ENCODE measurements at places on chromosomes 7 and 10.

DNA sequence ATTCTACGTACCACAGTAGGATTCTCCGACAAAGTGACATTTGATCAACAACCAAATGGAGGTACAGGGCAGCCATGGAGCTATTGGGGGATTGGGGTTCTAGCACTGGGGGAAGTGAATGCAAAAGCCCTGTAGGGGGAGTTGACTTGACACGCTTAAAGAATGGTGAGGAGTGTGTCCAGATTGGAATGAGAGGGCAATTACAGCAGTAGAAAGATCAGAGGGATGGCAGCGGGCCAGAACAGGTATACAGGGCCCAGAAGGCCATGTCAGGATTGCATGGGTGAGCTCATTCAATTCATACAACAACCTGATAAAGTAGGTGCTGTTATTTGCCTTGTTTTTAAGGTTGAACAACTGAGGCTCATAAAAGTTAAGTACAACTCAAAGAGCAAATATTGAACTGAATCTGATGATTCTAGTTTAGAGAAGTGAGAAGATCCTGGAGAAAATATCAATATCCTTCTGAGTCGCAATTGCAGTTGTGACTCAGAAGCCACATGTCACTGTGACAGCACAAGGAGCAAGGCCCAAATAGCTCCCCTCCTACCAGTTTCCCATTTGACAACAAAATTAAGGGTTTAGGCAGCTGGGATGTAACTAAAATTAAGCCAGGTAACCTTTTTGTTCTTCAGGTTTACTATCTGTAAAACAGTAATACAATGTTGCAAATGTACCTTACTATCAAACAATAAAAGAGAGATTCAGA is 28.0 kb upstream of the CTTNBP2 start:
- no peak for DNase-seq

- DNase-seq: no peak
Measured at GRCh38 chr7:148753224-148753623, 54.5 kb downstream of the CUL1 start.

- no peak for DNase-seq
Measured at GRCh38 chr7:130894909-130895750, 161.1 kb upstream of the KLF14 start.

DNA sequence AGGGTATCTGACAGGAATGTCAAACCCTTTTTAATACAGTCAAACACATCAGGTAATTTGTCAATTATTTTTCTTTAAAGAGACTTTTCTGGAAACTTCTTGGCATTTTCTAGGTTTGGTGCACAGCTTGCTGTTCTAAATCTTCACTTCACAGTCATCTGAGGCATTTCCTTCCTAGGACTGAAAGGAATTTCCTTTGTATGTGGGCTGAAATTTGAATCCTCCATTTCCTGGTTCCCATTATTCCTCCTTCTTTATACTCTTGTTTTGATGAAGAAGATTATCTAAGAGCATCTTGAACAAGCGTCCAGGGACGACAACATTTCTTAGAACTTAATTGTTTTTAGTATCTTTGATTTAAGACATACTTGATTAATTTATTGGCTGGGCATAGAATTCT is 24.9 kb downstream of the CALD1 start:
- DNase-seq: no peak

GRCh38 chr7:33940503-33940902 is 35.2 kb downstream of the BMPER start:
- DNase-seq: no peak

DNA sequence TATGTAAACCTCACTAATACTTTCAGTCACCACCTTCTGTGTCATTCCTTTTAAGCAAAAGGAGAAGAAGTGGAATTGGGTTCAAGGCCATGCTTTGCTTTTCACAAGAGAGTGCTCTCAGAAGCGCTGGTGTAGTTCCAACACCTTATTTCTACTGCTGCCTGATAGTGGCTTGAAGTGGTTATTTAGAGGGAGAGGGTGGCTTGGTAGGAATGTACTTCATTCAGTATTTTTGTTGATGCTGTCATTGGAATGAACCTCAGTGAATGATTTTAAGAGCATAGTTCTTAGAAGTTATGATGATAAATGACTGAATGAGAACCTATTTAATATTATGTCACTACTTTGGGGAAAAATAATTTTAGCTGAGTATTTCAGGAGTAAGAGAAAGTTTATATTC is 396.7 kb downstream of the EXOC4 start:
- DNase-seq: no peak

GRCh38 chr10:9603972-9604371 is 1413.7 kb upstream of the CELF2 start:
- DNase-seq: no peak

DNA sequence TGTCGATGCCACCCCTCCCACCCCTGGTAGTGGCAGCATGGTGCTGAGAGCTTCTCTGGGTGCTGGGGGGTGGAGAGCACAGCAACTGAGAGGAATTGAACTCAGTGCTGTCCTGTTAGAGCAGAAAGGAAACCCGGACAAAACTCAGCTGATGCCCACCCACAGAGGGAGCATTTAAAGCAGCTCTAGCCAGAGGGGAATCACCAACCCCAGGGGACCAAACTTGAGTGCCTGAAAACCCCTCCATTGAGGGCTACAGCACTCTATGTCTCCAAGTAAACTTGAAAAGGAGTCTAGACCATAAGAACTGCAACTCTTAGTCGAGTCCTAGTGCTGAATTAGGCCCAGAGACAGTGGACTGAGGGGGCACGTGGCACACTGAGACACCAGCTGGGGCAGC is 16.8 kb upstream of the FOXI2 start:
- no peak for DNase-seq

DNA sequence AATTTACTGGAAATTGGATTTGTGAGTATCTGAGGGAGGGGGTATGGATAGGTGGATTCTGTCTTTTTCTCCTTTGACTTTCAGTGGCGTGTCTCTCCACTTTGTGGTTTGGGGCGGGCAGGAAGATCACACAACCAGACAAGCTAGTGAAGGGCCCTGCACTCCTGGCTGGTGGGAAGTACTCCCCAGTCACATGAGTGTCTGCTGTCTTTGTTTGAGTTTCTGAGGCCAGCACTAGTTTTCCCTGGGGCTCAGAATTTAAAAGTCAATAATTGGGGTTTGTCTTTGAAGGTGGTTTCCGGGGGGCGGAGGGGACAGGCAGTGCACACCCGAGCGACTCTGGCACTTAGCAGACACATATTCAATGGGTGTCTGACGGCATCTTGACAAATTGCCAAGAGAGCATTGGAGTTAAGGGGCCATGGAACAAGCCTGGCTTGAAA is 120.1 kb downstream of the WDFY4 start:
- DNase-seq: no peak

GRCh38 chr10:9239298-9239697 is 1184.8 kb downstream of the GATA3 start:
- DNase-seq: no peak

GRCh38 chr7:106248600-106248999 is 36.2 kb downstream of the NAMPT start:
- DNase-seq: no peak

DNA sequence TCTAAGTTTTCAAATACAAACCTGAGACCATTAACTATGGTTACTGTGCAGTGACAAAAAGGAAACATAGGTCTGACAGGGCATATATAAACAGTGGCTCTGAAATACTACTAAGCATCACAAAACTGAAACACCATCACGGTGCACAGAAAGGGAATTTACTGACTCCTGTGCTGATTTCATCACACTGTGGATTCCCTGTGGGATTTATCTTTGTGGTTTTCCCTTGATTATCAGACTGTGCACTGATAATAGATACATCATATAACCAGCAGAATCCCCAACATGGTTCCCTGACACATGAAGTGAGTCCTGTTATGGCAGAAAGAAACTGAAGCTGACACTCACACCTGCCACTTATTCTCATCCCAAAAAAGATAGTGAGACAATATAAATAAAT is 676.3 kb upstream of the KCND2 start:
- DNase-seq: no peak

GRCh38 chr10:131663351-131663750 is 237.5 kb upstream of the PPP2R2D start:
- DNase-seq: no peak

DNA sequence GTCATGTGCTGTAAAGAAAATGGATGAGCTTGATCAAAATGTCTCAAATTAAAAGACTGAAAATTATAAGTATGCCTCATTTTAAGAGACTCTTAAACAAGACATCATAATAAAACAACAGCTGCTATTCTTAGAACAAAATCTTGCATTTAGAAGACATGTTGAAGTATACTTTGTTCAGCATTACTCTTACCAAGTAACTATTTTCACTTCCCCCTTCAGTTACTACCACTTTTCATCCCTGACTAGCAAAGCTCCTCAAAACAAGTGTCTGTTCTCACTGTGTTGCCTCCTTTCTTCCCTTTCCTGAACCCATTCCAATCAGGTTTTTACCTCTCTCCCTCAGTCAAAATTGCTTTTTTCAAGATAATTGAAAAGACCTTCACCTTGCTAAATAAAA is 31.6 kb downstream of the ELAPOR2 start:
- no peak for DNase-seq

DNA sequence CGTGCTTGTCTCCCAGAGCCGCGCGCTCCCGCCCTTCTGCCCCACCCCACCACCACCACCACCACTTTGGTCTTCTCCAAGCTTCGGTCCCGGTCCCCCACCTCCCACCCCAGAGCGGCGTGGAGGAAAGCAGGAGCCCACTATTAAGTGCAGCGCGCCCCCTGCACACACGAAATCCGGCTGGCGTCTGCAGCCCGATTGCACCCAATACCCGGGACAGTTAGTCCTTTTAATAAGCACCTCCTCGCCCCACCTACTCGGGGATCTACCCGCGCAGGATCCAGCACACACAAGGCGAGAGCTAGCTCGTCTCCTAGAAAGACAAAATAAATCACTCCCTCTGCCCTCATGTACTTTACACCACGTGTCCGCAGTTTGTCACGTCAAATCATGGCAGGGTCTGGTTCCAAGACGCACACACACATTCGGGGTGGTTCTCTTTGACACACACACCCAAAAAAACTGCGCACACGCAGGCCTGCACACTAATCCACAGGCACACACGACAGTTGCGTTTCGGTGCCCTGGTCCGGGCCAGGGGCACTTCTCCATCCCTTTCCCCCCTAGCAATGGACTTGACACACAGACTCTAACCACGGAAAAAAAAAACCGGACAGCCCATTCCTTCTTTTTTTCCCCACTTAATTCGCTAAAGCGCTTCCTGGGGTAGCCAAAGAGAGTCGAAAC is 1.6 kb downstream of the SFMBT2 start:
- DNase-seq: no peak

- no peak for DNase-seq
Measured at GRCh38 chr10:12504176-12504575, 154.8 kb downstream of the CAMK1D start.

DNA sequence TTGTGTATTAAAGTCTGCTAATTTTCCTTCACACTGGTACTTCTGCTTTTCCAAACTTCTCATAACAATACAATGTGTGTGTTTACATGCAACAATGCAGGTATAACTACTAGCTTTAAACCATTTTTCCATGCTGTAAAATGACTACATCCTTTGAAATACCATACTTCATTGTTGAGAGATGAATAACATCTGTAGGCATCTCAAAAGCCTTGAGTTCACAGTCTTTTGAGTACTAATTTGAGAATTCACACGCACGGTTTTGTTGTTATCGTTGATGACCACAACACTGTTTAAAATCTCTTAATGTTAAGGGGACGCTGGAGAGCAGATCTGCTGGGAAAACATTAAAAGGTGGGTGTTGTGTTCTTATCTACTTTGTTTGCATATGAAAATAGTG is 37.4 kb downstream of the SEMA3A start:
- no peak for DNase-seq

GRCh38 chr10:56653289-56653688 is 292.2 kb upstream of the ZWINT start:
- DNase-seq: no peak

- no peak for DNase-seq
Measured at GRCh38 chr10:49288341-49289065, 10.5 kb upstream of the C10orf71 start.

GRCh38 chr7:37000511-37000910 is 276.2 kb upstream of the AOAH start:
- no peak for DNase-seq

DNA sequence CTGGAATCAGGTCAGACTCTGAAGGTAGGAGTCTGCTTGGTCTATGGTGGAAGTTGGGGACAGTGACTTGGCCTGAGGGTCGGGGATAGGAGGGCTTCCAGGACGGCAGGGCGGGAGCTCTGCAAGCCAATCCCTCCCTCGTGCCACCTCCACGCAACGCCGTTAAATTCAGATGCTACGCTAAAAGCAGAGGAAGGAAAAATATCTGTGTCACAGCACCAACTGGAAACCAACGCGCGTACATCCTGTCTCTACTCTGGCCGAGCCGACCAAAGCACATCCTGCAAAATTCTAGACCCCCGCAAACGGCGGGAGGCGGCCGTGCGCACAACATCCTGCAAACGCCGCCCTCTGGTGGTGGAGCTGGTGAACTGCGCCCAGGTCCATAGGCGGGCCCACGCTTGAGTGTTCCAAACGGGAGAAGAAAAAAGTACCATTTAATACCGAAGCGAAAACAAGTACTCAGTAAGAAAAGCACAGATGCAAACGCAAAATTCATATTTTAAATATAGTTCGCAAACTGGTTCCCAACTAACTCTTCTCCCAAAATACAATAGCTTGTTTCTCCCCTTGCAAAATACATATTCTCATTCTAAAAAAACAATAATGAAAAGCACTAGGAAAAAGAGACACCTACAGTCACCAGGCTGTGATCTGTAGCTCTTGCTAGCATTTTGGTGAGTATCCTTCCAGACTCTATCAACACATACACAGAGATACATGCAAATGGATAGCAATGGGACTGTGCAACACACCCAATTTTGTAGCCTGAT is 45.7 kb upstream of the HSPA12A start:
- peak; percentile 60 for DNase-seq

DNA sequence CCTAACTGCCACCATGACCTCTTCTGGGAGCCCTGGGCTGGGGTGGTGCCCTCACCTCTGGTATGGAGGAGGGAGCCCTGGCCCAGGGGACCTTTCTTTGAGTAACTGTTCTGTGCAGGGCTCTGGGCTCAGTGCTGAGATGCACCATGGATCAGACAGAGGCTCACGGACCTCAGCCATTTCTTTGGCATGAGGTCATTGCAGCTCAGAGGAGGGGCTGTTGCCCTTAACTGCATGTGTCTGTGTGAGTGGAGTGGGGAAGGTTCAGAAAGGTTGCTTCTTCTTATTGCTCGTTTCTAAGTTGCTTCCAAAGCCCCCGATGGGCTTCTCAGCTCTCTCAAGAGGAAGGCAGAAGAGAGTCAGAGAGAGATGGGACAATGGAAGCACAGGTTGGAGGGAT is 233.9 kb downstream of the RPS24 start:
- DNase-seq: no peak

- DNase-seq: no peak
Measured at GRCh38 chr10:130795819-130796218, 515.7 kb downstream of the TCERG1L start.
